Activated naive CD4-positive, alpha-beta T cell treated with Interleukin-2 at 50 U/mL for 16 hours (primary cell): ENCODE measurements at places on chromosomes 7 and 10.

DNA sequence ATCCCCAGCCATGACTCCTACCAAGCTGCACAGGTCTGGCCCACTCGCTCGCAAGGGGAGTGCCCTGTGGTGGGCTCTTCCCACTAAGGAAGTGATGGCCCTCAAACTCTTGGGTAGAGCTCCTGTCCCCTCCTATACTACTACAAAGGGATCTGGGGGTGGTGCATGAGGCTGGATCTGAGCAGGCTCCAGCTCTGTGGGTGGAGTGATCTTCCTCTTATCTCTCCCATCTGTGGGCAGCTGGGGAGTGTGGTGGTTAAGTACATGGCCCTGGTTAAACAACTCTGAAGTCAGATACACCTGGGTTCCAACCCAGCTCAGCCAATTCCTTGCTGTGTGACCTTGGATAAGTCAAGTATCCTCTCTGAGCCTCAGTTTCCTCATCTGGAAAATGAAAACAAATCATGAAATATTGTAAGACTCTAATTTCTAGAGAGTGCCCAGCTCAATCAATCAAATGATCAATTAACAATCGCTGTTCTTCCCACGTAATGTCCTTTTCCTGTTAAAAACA is 17.4 kb downstream of the DDIT4 start:
- peak; percentile 39 for DNase-seq

DNA sequence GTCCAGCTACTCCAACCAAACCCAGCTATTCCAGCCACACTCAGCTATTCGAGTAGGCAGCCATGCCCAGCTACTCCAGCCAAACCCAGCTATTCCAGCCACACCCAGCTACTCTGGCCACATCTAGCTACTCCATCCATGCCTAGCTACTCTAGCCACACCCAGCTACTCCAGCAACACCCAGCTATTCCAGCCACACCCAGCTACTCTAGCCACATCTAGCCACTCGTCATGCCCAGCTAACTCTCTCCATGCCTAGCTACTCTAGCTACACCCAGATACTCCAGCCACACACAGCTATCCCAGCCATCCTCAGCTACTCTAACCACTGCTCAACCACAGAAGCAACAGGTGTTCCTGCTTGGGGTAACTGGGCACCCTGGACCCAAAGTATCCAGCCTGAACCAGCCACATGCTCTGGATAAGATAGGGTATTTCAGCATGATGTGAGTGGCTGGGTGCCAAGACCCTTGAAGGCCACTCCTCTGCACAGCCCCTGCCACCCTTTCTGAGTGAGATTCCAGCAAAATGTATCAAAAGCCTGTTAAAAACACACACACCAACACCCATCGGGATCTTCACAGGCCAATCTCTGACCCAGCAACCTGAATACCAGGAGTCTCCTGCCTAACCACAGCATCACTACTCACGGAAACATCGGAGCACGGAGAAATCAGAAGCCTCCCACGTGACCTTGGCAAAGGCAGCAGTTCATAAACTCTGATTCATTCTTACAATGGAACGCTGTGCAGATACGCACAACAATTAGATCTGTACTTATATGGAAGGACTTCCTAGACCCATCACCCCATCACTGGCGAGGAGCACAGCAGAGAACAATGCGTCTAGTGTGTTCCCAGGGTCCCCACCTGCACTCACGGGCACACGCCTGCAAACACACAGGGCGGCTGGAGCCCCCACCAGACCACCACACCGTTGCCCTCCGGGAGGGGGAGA is 51.8 kb upstream of the DNAAF5 start:
- DNase-seq: no peak

GRCh38 chr10:24331457-24331856 is 122.5 kb downstream of the KIAA1217 start:
- no peak for DNase-seq

GRCh38 chr7:16753102-16753931 is at the start of gene TSPAN13:
Gene TSPAN13, plus strand, starts transcription at chr7:16753755. Its CDS starts 213 bp downstream, at chr7:16753968.
- peak; percentile 49 for DNase-seq

DNA sequence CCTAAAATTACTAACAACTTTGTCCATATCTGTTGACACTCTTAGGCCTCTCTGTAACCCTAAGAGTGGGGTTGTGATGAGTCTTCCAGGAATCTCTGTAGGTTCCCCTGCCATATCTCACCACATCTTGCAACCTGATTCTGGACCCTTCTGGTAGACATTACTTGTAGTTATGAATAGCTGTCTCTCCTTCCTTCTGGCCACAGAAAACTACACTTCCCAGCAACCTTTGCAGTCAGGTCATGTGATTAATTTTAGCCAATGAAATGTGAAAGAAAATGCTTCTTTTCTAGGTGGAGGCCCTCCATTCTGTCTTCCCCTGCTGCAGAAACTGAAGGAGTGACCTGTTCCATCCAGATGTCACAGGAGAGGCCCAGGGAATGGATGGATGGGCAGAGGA is 147.6 kb upstream of the AOAH start:
- DNase-seq: no peak
